Germinal center (tissue), 1 donor: ENCODE measurements at places on chromosomes 3 and 15.
A peak's percentile ranks its signal among the peaks of the same experiment; 100 is the strongest.

DNA sequence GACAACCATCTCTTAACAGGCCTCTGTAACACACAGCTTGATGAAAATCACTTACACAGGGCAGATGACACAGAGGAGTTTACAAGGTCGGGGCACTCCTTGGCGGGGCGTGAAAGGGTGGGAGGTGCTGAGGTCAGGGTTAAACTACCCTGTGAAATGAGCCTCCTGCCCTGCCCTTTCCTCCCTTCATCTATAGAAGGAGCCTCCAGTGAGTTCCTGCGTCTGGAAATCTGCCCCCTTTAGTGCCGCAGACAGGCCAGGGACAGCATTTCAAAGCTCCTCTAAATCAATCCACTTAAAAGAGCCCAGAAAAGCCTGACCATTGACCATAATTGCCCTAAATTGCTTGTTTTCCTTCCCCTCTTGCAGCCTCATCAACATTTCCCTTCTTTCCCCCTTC, 1.9 kb downstream of the ROBO1 start:
- no peak for DNase-seq

GRCh38 chr3:9649791-9650521, 651 bp downstream of the MTMR14 start:
- peak; percentile 80 for DNase-seq

GRCh38 chr3:48567090-48567489, 3.5 kb upstream of the UCN2 start:
- no peak for DNase-seq

GRCh38 chr3:152222327-152222726, 46.4 kb upstream of the MBNL1 start:
- no peak for DNase-seq

DNA sequence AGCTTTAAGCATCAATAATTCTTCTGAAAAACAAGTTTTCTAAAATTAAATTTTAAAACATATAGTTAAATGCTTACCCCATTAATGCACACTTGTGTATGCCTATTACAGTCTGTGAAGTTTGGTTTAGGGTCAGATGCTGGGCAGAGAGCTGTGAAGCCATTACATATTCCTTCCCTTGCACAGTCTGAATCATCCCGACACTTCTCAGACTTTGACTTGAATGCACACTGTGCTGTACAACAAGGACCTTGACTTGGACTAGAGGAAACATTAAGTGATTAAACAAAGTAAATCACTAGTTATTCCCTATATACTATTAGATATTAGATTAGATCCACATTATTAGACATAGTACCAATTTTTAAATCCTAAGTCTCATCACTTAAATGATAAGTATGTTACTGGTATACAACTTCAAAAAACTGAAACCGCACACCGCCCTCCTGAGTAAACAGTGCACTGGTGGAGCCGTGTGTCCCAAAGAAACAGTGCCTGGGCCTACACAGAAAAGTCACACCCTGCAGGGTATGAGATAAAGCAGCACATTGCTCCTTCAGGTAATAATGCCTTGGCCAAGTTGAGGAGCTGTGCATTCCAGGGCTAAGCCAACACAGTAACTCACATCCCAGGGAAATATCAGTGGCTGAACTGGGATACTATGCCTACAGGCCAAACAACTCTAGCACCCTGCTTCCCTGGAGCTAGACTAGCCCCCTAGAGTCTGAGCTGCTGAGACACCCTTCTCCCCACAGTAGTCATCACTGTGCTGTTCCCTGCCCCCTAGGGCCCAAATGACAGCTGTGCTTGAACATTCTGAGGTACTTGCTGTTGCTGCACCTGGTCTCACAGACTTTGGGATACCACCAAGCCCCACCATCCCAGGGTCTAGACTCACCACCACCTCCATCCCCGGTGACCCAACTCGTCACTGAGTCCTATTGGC, 137.5 kb downstream of the ADAM10 start:
- no peak for DNase-seq

DNA sequence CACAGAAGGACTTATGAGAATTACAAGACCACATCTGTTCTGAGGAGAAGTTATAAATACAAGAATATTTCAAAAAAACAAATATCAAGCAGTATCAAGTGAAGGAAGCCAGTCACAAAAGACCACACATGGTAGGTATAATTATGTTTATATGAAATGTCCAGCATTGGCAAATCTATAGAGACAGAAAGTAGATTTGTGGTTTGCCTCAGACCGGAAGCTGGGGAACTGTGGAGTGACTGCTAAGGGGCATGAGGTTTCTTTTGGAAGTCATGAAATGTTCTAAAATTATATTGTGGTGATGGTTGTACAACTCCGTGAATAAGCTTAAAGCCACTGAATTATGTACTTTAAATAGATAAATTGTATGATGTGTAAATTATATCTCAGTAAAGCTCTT, 136.9 kb downstream of the FRMD5 start:
- no peak for DNase-seq

DNA sequence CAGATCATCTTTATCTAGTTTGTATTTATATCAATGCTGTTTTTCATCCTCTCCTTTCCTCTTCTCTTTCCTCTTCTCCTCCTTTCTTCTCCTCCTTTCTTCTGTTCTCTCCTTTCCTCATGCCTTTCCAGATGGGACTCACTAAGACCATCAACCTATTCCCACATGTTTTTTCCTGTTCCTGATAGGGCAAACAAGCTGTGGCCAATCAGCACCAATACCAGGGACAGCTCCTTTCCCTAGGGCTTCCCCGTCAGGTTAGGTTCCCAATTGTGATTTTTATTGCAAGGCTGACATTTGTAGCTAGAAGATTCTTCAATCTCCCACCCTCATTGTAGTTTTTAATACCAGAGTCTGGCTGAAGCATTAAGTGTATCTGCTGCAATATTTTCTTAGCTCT, 76.3 kb upstream of the COL8A1 start:
- no peak for DNase-seq

DNA sequence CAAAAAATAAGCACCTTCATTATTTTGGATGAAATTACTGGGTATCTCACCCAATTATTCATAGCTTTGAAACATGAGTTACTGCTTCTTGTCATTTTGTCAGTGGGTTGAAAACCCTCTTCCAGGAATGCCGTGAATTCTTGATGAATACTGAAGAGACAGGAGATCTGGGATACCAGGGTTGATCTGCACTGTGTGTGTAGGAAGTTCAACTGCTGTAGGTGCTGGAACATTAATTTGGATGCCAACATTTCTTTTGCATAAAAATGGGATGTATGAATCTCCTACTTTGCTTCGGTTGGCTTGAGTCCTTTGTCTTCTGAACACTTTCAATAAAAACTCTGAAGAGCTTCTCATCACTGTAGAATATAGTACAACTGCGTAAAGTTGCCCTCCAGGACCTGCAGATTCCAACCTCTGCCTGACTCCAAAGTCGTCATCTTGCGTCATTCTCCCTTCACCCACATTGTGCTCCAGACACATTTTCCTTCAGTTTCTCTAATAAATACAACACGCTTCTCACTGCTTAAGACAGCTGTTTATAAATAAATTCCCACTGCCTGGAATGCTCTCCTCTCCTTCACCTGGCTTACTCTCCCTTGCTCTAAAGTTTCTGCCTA, 312.7 kb upstream of the TGFBR2 start:
- no peak for DNase-seq

- no peak for DNase-seq
Observed at GRCh38 chr3:133452641-133453319, 52.9 kb downstream of the BFSP2 start.

GRCh38 chr3:24496529-24497482, 2.2 kb upstream of the THRB start:
- peak; percentile 54 for DNase-seq

DNA sequence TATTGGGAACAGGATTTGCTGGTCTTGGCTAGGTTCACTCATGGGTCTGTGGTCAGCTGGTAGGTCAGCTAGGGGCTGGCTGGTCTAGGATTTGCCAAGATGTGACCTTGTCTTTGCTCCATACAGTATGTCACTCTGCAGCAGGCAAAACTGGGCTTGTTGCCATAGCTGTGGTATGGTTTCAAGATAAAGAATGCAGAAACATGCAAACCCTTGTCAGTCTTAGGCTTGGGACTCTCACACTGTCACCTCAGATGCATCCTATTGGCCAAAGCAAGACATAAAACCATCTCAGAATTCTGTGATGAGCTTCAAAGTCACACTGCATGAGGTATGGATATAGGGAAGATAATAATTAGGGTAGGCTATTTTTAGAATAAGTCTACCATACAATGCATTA, 66.6 kb upstream of the TBC1D5 start:
- DNase-seq: no peak

- DNase-seq: peak; percentile 60
Observed at GRCh38 chr15:81292523-81293001, 31.4 kb downstream of the STARD5 start.

- DNase-seq: no peak
Observed at GRCh38 chr3:101778385-101779046, 495 bp upstream of the NXPE3 start.

DNA sequence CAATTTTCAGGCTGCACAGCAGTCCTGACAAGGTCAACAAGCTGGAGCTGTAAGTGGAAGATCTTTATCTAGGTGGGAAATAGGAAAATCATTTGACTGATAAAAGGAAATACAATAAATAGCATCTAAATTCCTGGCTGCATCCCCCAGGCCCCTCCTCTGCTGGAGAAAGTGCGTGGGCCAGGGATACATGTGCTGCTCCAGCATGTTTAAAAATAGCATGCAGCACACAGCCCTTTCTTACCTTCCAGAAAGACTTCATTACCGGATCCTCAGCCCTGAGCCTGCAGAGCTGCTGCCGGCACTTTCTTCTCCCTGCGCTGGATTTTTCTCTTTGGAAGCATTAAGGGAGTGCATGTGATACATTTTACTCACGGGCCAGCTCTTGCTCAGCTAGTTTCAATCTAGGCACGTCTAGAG, 77.3 kb downstream of the HMG20A start:
- DNase-seq: no peak

GRCh38 chr3:9732740-9733115, 1.2 kb downstream of the BRPF1 start:
- no peak for DNase-seq

DNA sequence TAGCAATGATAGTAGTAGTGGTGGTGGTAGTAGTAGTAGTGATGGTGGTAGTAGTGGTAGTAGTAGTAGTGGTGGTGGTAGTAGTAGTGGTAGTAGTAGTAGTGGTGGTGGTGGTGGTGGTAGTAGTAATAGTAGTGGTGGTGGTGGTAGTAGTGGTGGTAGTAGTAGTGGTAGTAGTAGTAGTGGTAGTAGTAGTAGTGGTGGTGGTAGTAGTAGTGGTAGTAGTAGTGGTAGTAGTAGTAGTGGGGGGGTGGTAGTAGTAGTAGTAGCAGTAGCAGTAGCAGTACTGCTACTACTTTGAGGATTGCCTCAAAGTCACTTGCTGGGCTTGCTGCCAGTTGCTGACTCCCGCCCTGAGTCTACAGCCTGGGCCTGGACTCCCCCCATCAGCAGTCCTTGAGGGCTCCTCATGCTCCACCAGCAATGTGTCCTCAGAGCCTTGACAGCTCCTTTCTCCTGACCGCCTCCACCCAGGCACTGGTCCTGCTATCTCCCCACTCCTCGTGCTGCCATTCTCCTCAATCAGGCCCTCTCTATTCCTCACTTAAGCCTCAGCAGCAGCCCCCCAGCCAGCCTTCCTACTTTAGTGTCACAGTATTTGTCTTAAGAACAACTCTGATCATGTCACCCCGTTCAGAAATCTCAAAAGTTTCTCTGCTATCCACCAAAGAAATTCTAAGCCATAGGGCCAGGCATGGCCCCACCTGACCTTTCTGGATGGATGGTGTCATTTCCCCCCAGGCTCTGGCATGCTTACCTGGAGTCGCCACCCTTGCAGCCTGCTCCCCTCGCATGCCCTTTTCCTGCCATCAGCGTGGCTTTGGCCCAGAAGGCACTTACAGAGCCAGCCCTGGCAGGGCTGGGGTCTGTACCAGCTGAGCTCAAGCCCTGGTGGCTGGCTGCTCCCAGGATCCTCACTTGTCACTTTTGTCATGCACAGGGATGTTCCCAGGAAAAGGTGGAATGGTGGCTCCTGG, 45.6 kb downstream of the DLEC1 start:
- DNase-seq: peak; percentile 27

GRCh38 chr15:73056460-73056859, 4.2 kb downstream of the NEO1 start:
- DNase-seq: no peak

DNA sequence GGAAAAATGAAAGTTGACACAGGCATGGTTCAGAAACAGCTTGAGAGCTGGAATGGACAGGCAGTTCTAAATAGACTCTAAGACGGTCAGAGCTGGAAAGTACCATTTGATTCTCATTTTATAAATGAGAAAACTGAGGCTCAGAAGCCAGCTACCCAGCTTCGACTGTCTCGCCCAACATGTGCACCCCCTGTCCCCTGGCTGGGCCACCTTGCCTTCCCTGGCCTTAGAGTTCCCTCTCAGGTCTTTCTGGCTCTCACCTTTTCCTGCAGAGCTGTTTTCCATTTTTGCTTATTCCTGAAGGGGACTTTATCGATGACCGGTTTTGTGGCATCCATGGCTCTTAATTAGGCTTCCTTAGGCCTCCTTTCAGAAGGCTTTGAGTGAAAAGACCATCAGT, 17.3 kb upstream of the DOCK3 start:
- no peak for DNase-seq

DNA sequence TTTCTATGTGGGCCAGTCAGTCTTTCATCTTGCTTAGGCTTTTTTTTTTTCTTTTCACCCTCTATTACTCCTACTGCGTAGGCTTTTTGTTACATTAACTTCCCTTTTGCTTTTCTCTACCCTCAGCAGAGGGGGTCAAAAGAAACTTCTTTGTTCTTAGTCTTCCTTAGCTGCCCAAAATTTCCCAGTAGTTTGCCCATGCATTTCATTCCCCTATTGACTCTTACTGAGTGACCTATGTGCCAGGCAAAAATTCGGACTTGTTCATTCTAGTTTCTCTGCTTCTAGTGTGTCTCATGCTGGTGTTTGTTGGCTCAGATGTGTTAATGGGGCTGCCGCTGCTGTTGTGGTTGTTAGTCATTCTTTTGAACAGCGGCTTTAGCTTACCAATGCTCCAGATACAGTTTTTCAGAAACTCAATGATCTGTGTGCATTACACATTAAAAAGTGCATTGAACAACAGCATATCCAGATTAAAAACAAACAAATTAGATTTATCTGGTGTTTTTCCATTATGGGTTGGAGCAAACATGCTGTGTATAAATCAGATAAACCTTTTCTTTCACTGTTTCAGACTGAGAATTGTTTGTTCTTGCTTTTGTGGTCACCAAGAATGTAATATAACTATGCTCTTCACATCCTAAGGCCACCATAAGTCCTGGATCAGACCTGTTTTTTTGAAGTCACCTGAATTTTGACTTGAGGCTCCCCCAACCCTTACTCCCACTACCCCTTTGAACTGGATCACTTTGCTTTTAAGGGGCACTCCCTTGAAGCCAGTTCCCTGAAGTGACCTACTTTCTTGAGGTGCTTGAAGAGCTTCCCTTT, 43.1 kb downstream of the PDE8A start:
- DNase-seq: no peak

- peak; percentile 96 for DNase-seq
Observed at GRCh38 chr3:58008141-58009025, at the start of gene FLNB. FLNB (plus strand) TSS chr3:58008422; CDS start chr3:58008565, 143 bp downstream.

DNA sequence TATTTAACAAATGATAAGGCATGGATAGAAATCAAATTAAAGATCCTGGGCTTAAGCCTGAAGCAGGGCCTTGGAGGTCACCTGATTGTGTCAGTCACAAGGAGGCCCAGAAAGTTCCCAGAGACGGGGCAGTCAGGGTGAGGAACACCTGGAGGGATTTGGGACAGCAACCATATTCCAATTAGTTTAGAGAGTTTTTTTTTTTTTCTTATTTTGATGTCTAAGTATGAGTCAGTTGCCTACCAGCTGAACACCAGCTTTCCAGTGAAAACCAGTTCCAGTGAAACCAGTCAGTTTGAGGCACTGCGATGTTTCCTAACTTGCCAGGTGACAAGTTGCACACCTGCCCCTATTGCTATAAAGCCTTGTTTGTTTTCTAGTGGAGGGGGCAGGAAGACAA, 350.7 kb upstream of the AZI2 start:
- no peak for DNase-seq

GRCh38 chr15:67967871-67968431, 86.2 kb upstream of the PIAS1 start:
- DNase-seq: peak; percentile 51
